ENCODE measurements at places on chromosomes 7 and 10.

- peak; percentile 78 for DNase-seq
Measured at GRCh38 chr7:140003913-140004382, 58.8 kb downstream of the PARP12 start.

- DNase-seq: no peak
Measured at GRCh38 chr10:59333701-59334100, 28.6 kb downstream of the FAM13C start.

- no peak for DNase-seq
Measured at GRCh38 chr10:69739634-69740033, 62.1 kb upstream of the COL13A1 start.

GRCh38 chr10:11796474-11796873, 26.7 kb upstream of the PROSER2 start:
- DNase-seq: no peak

- DNase-seq: no peak
Measured at GRCh38 chr7:137937202-137937560, 64.7 kb downstream of the CREB3L2 start.

DNA sequence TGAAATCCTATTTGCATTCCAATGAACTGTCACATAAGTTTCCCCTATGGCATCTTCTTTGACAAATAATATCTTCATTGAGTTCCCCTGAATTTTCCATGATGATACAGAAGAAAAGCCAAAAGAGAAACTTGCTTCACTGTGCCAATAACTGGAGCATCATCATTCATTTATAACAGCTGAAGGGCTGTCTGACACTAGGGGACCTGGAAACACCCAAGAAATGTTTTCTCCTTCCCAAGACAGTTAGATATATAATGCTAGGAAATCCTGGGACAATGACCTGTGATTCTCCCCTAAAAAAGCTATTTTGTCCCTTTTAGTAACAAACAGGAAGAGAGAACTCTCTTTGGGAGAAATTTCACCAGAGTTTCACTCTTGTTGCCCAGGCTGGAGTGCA, 133.6 kb downstream of the SEMA3C start:
- no peak for DNase-seq

- DNase-seq: peak; percentile 78
Measured at GRCh38 chr7:131692131-131692960, 135.9 kb upstream of the PODXL start.

DNA sequence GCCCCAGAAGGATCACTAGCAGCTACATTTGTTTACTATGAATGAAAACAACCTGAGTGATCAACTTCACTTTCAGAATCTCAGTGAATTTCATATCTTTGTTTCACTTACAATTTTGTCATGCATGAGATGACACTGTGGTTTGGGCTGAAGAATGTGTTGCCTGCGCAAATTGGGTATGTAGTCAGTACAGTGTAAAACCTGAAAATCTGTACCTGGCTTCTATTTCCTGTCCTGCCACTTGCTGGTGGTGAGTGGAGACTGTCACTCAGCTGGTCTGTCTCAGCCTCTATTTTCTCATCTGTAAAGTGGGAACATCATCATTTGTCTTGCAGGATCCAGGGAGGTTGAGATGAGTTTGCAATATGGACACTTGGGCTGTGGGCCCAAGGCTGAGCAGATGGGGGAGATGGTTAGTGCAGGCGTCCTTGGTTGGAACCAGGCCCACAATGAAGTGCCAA, 118.0 kb downstream of the WDFY4 start:
- peak; percentile 69 for DNase-seq

GRCh38 chr7:117323305-117323850, 520 bp upstream of the WNT2 start:
- peak; percentile 40 for DNase-seq

GRCh38 chr7:519484-520390, at the start of gene PDGFA:
TSS of gene PDGFA (minus strand) at chr7:519846. CDS start at chr7:519001, 845 bp downstream.
- DNase-seq: peak; percentile 72

DNA sequence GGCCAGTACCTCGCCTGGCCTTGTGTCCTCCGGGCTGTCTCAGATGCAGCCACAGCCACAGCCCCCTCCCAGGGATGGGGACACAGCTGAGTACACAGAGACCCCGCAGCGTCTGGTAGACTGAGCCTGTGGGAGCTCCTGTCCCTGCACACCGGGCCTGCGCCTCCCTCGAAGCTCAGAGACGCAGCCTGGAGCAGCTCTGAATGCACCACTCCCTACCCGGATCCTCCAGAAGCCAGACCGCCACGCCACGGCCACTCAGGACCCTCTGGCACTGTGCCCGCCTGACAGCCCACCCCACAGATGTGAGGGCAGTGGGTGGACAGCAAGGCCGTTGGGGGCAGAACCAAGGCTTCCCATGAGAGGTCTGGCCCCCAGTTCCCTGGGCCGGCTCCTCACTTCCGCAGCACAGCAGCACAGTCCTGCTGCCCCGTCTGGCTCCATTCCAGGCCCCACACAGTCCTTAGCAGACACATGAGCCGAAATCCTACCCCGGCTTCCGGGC, 40.8 kb downstream of the PAPOLB start:
- DNase-seq: no peak

DNA sequence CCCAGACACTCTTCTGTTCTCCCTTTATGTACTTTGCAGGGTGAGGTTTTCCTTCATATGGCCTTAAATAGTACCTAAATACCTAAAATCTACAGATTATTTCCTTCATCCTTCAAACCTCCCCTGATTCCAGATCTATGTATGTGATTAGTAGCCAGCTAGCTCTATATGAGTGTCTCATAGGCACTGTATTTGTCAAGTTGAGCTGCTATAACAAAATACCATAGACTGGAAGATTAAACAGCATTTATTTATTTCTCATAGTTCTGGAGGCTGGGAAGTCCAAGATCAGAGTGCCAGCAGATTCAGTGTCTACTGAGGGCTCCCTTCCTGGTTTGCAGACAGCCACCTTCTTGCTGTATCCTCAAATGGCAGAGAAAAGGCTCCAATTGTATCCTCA, 60.6 kb upstream of the MSRB2 start:
- DNase-seq: no peak

DNA sequence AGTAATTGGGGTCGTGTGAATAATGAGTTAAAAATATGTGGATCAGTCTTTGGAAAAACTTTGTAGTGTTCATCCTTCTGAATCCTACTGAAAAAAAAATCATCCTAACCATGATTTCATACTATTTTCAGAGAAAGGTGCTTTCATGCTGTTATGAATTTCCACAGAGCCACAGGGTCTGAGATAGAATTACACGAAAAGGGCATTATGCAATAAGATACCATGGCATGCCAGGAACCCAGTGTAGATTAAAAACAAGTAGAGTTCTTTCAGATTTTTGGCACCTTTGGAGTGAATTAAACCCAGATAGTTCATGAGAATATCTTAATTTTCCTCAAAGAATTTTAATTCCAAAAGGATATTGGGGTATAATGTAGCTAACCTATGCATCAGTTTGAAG, 47.5 kb upstream of the AGMO start:
- DNase-seq: no peak

GRCh38 chr7:92973293-92973731, 136.9 kb upstream of the CDK6 start:
- DNase-seq: no peak

DNA sequence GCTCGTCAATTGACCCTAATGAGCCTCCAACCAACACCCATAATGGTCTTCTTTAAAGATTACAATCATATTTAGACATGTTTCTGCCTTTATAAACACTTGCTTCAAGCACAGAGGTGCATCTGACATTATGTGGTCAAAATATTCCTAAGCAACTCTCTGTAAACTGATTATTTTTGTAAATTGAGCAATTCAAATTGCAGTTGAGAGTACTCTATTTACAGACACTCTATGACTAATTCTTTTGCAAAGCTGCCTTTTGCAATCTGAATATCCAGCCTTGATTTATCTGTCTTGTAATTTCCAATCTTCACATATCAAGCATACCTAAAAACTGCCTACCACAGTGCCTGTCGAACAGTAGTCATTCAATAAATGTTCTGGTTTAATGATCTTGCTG, 112.0 kb downstream of the PDE1C start:
- DNase-seq: no peak

DNA sequence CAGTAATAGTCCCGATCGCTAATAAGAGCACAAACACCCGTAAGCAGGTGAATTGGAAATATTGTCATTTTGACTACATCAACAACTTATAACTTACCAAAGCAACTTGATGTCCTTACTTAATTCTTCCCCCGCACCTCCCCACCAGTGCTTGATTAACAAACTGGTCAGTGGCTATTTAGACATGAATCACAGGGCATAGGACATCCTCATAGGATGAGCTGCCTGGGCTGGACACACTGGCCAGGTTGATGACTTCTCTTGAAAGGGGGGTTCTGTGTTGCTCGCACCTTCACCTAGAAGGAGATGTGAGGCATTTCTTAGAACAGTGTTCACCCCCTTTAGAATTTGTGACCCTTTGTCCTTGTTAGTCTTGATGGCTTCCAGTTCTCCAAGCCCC, 163.2 kb downstream of the TCF7L2 start:
- no peak for DNase-seq

GRCh38 chr10:65416094-65416493, 1509.7 kb upstream of the LRRTM3 start:
- no peak for DNase-seq

DNA sequence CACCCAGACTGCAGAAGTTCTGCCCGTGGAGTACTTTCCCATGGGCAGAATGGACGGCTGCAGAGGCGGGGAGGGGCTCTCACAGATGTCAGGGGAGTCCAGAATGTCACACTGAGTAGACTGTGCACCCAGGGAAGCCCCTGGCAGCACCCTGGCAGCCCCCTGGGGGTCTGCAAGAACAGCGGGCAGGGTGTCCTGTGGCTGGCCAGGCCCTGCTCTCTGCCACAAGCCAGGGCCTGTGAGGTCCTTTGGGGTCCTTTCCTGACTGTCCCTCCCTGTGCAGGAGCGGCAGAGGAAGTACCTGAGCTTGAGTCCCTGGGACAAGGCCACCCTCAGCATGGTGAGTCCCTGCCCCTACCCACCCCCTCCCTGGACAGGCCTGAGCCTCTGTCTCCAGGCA, 6.1 kb upstream of the SH2B2 start:
- no peak for DNase-seq

DNA sequence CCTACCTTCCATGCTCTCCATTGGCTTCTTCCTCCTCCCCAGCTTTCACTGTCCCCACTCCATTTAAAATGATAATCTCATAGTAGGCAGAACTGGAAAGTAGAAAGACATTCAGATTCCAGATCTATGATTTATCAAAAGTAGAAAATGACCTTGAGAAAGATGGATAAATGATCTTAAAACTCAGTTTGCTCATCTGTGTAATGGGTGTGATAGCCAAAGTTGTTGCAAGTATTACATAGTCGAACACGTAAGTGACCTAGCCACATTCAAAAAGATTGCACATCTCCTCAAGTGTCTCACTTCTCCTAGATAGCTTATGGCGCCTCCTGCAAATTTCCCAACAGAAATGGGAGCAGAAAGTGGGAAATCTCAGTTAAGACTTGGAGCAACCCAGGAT, 89.8 kb upstream of the FGL2 start:
- DNase-seq: no peak

DNA sequence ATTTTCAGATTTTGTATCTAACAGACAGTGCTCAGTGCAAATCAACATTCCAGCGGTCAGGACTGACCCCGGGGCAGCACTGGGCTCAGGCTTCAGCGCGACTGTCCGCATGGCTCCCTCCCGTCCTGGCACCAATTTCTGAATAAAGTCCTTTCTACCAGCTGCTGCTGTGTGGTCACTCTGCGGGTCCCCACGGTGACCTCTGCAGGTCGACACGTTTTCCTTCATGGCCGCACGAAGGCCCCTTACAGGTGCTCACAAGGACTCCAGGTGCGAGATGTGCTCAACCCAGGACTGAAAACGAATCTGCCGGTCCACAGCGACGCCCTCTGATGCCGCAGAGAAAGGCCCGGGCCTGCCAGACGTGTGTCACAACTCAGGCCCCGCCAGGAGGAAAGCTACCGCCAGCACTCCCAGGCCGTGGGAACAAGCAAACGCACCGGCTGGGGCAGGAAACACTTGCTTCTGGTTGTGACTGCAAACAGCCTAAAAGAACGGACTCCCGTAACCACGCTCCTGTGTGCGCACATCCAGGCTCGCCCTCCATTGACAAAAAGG, 3.7 kb upstream of the UTF1 start:
- no peak for DNase-seq

- DNase-seq: no peak
Measured at GRCh38 chr10:8304861-8305260, 250.4 kb downstream of the GATA3 start.

GRCh38 chr7:55105952-55106351, 87.1 kb downstream of the EGFR start:
- no peak for DNase-seq

DNA sequence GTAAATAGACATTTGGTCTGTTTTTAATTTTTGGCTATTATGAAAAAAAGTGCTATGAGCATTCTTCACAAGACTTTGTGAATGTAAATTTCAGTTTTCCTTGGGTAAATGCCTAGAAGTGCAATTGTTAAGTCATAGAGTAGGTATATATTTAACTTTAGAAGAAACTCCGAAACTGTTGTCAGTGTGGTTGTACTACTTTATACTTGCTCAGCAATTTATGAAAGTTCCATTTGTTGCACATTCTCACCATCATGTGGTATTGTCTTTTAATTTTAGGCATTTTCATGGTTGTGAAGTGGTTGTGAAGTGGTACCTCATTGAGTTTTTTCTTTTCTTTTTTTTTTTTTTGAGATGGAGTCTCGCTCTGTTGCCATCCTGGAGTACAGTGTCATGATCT, 60.0 kb downstream of the TYW1 start:
- DNase-seq: no peak

DNA sequence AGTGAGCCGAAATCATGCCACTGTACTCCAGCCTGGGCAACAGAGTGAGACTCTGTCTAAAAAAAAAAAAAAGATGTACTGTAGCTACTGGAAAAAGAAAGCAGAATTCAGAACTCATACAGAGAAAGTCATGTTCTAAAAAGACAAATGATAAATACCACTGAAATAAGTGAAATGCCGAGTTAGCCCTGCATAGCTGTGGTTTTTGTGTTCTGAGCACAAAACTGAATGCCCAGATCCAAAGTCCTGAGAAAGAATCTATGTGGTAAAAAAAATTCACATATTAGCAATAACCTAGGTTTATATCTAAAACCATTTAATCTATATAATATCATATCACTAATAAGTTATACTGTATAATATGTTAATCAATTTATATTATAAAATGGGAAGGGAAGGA, 29.3 kb upstream of the HECW1 start:
- no peak for DNase-seq

GRCh38 chr10:121633056-121633455, 34.8 kb upstream of the FGFR2 start:
- DNase-seq: no peak

DNA sequence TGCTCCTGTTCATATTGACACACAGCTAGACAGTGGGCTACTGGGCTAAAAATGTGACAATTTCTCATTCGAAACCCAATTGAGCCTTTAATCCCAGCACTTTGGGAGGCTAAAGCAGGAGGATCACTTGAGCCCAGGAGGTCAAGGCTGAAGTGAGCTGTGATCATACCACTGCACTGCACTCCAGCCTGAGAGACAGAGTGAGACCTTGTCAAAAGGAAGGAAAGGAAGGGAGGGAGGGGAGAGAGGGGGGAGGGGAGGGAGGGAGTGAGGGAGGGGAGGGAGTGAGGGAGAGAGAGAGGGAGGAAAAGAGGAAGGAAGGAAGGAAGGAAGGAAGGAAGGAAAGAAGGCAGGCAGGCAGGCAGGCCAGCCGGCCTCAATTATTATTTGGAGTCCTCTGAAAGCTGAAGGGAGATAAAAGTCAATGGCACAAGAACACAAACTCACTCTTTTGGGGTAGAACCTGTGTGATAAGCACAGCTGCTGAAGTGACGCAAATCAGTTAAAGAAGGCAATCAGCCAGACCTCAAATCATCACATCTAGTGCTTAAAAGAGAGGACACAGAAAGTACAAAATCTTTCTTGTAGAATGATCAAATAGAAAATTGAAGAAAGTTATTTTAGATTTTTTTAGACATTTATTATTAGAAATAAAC, 98.1 kb downstream of the CCDC71L start:
- DNase-seq: no peak

All from GM13976 (cell line).